NB4 (cell line): ENCODE measurements at places on chromosomes 4 and X.
A peak's percentile ranks its signal among the peaks of the same experiment; 100 is the strongest.

DNA sequence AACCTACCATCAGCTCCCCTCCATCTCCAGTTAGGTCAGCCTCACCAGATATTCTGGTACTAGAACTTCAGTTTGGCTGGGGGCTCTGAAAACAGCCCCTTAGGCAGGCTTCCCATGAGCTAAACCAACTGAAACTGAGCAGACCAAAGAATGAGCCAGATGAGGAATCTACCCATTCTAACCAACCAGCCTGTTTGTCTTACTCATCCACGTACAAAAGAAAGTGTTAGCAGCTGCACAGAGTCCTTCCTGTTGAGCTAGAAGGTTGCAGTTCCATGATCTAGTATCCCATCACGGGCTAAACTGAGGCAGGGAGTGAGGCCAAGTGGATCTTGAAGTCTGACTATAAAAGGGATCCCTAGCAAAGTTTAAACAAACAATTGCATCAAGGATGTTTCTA, 17.5 kb downstream of the MAGEA9B start:
- no peak for DNase-seq

DNA sequence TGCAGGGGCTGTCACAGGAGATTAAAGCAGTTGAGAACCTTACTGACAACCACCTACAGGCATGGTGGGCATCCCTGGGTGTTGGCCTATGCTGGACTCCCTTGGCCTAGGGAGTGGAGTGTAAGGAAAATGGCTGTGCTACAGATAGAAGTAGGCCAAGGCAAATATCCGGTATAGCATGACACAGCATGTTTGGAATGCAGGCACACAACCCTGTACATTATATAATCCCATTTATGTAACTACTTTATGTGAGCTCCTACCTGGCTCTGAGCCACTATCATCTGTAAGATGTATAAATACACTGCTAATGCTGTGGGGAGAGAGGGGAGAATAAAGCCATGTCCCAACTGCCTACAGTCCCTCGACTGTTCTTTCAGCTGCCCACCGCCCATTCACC, 38.7 kb upstream of the KCTD8 start:
- DNase-seq = no peak

DNA sequence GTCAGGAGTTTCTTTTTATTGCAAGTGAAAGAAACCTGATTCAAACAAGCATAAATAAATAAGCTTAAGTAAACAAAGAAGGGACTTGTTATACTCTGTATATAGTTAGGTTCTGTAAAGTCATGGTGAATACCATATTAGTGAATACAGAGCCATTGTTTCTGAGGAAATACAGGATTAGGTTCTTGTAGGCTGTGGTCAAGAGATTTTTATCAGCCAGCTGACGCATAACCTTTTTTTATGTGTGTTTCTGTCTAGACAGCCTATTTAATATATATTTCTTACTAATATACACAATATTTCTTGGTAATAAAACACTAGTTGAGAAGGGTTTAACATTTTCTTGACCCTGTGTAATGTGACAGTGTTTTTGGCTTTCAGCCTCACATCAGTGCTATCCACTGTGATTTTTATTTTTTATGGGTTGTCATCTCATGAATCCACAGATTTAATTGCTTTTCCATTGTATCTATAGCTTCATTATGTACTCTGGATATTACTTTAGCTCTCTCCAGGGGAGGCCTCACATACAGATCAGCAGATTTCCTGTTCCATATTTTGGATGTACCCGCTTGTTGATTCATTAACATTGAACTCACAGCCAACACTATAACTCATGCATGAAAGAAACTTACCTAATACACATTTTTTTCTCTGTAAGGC, 8.0 kb downstream of the HERC3 start:
- no peak for DNase-seq

DNA sequence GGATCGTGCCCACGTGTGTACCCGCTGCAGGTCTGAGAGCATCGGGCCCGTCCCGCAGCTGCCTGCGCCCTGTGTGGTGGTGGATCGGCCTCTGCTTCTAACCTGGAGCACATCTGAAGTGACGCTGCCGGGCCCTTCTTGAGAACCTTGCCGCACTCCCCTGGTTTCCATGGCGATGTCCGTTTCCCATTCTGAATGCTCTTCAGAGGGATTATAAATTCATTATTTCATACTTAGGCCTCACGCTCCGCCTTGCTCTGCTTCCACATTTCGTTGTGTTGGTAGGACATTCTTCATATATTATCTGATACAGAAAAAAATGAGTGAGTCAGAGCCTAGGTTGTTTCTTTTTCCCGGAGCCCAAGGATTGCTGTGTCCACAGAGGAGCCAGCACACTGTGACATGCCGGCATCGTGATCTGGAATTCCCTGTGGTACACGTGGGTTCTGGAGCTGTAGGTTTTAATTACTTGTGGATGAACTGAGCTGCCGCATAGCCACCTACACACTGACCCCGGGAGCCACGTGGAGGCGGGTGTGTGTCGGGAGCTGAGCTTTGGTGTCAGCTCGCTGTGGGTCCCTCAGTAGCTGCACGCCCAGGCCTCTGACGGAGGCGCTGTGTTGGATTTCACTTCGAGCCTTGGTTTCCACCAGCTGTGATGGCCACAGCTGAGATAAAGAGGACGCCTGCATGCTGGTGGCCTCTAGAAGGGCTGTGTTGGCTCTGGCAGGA, 63.4 kb downstream of the PSAPL1 start:
- DNase-seq = no peak

DNA sequence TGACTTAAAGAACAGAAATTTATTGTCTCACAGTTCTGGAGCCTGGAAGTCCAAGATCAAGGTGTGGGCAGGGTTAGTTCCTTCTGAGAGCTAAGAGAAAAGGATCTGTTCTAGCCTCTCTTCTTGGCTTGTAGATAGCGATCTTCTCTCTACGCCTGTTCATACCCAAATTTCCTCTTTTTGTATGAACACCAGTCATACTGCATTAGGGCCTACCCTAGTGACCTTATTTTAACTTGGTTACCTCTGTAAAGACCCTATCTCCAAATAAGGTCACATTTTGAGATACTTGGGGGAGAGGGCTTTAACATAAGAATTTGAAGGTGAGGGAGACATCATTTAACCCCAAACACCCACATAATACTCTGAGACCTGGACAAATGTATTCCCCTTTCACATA, 55.6 kb upstream of the SPP1 start:
- DNase-seq = peak; percentile 47

DNA sequence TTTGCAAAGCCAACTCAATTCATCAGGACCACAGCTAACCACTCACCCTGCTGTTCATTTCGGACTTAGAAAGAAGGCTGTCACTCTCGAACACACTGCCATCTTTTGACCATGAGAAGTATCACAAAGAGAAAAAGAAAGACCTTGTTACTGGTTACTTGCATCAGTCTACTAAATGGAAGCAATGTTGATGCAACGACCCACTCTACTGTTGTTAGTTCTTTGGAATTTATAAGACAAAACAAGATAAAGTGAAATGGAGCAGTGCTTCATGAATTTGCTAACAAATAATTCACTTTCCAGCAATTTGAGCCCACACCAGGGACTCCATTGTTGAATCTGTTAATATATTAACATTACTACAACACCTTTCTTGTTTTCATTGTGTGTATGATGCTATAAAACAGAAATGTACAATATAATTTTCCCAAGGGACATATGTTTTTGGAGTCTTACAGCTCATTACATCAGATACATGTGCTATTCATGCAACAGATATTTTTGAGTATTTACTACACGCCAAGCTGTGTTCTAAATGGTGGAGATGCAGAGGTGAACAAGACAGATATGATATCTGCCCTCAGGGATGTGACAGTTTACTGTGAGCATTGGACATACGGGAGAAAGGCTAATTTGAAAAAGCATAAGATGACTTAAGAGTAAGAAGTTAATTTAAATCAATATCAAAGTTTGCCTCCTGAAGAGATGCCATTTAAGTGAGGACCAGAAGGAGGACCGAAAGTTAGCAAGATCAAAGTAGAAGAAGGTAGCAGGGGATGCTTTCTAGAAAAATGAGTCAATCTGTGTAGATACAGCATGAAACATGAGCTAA, 87.2 kb downstream of the AREG start:
- DNase-seq = peak; percentile 67

DNA sequence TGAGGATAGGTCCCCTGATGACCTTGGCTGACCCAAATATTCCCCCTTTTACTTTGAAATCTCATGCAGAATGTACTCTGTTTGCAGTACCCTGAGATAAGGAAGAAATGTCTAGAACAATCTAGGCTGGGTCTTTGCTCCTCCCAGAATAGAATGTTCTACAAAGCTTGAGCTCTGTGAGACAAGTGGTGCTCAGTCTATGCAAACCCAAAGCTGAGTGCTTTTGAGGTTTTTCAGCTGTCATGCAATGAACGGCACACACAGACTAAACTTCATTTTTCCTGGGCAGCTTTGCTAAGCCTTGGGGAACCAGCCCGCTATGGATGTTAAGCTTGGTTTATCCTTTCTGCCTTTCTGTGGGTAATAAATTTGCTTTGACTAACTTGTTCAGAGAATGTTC, 513.6 kb downstream of the FAT4 start:
- DNase-seq = no peak

DNA sequence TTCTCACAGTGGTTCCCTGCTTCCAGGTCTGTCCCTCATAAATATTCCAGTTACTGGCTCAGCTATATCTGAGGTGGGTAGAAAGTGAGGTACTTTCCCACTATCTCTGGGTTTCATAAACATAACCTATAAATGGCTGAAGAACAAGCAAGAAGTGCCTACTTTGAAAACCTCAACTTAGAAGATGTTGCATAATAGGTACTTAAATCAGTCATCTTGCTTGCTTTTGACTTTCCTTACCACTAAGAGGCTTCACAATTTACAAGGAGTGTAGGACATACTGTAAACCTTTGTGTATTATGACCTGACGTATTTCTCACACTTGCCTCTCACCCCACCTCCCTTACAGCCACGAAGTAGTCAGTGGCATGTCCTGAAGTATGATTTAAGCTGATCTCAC, 145.9 kb downstream of the PCDH19 start:
- DNase-seq = no peak

DNA sequence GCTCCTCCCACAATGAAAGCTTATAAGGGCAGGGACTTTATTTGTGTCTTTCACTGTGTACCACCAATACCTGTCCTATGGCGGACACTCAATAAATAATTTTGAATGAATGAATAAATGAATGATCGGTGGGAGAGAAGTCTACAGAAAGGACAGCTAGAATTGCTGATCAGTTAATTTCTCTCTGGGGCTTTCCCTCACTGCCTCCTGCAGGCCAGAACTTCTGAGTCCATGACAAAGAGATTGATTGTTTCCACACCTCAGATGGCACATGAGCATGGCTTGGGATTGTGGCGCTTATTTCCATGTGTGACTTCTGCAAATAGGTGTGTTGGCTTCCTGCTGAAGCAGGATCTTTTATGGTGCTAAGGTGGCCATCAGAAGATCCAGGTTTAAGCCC, 6.3 kb downstream of the FAM47E start:
- no peak for DNase-seq

DNA sequence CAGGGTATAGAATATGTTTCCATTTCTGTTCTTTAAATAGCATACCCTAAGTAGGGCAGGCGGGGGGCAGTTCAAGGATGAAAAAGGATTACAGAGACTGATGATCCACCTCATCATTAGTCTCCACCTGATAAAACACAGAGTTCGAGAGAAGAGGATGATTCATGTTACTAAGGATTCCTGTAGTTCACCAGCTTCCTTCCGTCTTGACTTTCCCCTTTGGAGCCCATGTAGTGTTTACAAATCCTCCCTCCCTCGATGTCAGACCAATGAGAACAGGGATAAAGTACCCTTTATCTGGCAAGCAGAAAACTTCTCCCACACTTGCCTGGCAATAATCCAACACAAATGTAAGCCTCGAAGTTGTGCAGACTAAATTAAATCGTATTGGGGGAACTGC, 526.3 kb upstream of the FAM241A start:
- DNase-seq = no peak

GRCh38 chr4:66340286-66340893, 670.1 kb upstream of the EPHA5 start:
- no peak for DNase-seq

DNA sequence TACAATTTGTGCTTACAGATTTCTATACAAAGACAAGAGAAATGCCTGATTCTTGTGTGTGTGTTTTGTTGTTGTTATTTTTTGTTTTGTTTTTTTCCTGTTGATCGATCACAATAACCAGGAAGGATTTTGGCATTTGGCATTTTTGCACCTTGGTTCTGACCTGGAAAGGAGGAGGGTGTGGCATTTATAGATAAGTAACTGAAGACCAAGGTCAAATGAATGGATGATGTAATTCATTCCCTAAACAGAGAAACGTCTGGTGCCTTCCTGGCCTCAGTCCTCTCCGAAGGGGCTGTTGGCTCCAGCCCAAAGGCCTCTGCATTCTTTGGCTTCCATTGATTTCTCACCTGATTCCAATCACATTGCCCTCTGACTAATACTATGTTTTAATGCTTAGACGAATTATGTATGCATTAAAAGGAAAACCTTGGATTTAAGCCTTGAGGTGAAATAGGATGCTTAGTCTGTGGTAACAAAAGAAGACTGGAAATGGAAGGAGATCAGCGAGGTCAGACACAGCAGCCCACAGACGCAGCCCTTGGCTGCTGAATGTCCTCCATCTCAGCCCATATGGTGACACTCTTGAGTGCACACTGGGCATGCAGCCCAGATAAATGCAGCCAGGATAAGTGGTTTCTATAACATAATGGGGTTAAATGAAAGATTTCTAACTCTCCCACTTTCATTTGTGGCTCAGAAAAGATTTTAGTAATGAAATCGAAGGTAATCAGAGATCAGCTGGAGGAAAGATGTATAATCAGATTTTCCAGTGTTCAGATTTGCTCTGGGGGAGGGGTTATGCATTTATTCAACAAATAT, 60.5 kb upstream of the TRIM2 start:
- no peak for DNase-seq

DNA sequence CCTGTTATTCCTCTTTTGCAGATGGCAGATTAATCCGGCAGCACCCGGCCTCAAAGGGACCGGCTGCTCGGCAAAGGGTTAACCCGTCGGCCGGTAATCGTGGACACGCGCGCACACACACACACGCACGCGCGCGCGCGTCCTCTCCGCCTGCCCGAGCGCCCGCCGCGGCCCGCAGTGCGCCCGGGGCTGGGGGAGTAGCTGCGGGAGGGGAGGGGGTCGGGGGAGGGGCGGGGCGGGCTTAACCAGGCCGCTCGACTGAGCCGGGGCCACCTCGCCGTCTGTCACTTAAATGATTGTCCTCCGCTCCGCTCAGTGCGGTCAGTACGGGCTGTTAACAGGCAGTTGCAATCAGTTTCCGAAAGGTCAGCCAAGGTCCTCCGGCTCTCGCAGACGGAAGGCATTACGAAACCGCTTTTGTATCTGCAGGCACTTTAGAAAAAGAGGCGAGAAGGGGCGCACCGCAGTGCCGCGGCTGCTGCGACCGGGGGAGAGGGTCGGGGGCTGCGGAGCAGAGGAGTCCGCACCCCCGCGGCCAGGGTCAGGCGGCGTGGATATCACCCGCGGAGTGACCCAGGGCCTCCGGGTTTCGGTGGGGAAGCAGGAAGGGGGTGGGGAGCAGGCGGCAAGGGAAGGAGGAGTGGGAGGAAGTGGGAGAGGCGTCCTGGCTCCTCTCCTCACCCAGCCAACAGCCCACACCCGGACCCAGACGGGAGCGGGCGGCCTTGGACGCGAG, 57.3 kb upstream of the BCOR start:
- peak; percentile 95 for DNase-seq
